ENCODE measurements at places on chromosomes 6 and 20. TPM values are rescaled to one million over a fixed set of nuclear protein-coding genes. Genes with fewer than 3 reads are reported as not detected.

The KIF3B gene
- total RNA-seq, result 19.9 TPM

The OOEP gene
- 0.40 TPM for total RNA-seq

- no peak overlapping the region for H3K27ac ChIP-seq
- peaks cover 21% of the 10 kb centered on the region for H3K27me3 ChIP-seq
- H3K36me3 ChIP-seq, result no peaks in the 10 kb centered on the region
- no peaks in the 10 kb centered on the region for H3K4me1 ChIP-seq
- no peak for DNase-seq
- H3K4me3 ChIP-seq, result no peak overlapping the region
Observed at GRCh38 chr20:2327620-2328555, 32.1 kb downstream of the TGM3 start.

GRCh38 chr6:170082067-170082466 is 208.8 kb downstream of the DLL1 start:
- H3K27ac ChIP-seq, result no peak overlapping the region
- H3K4me3 ChIP-seq, result no peak overlapping the region
- peaks cover 23% of the 10 kb centered on the region for H3K4me1 ChIP-seq
- H3K36me3 ChIP-seq, result no peaks in the 10 kb centered on the region

The SYNDIG1 gene
- not detected for total RNA-seq

Data from activated CD8-positive, alpha-beta memory T cell treated with anti-CD3 and anti-CD28 coated beads, Interleukin-2, amount 10 ng/mL, durations not matched to agents 7 days and 5 days (primary cell).